ENCODE measurements at places on chromosomes 6 and 20.

DNA sequence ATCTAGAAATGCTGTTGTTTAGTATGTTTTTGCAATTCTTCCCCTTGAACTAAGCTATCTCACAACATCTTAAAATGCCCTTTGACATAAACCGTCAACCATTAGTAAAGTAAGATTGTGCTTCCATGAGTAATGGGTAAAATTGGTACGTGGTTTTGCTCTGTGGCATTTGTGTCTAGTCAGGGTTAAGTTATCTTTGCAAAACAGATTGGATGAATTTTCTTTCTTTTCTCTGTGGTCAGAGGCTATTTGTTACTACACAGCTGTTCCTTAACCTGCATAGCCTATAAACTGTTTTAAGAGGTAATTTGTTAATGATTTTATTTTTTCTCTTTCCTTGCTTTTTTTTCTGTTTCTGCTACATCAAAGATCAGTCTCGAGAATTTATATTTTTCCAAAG is 75.4 kb downstream of the RPP40 start:
- peak; percentile 67 for DNase-seq

DNA sequence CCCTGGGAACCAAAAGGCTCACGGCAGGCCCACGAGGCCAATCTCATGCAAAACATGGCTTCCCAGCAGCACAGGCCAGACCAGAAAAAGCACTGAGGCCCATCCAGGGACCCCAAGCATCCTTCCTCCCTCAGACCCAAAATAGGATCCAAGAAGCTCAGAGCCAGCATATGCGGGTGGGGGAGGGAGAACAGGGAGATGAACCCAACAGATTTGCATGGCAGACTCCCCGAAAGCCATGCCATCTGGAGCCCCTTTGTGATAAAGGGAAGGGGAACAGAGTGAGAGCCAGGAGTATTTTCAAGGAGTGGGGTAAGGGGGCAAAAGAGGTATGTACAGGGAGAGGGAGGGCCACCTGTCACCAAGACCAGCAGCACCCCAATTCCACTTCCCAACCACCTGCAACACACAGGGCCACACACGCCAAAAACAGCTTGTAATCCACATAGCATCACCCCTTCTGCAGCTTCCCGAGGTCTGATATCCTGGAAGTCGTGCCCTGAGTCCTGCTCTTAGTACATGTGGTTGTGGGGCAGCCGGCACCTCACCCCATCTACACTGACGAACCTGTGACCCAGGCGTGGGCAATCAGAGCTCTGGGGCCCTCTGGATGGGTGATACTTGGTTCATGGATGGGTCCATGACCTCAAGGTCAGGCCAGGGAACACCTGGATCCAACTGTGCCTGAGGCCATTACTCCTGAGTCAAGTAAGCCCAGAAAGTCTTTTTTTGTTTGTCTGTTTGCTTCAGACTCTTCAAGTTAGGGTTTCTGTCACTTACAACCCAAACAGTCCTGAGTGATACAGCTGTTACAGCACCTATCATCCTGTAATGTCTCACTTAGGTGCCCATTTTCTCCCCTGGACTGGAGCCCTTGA is 24.4 kb downstream of the PREX1 start:
- DNase-seq, result no peak

GRCh38 chr6:88004707-88005106 is 42.9 kb upstream of the SPACA1 start:
- no peak for DNase-seq

GRCh38 chr6:135014353-135014832 is 40.2 kb downstream of the HBS1L start:
- no peak for DNase-seq

- no peak for DNase-seq
These were observed 6.2 kb downstream of the GID8 start for GRCh38 chr20:62944184-62944583.

DNA sequence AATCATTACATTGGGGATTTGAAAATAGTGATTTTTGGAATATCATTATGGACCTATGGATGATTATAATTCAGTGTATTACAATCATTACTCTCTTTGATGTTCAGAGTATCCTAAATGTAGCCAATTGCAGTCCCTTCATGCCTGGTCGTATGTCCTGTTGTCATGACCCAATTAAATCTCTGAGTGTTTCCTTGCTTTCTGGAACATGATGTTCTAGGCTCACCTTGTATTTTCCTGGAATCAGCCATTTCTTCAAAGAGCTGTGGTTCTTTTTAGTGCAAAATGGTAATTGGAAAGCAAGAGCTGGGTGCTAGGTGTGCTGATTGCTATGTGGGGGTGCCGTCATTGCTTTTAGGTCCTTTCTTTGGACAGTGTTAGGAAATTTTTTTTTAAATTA is 100.7 kb upstream of the RNF24 start:
- no peak for DNase-seq

DNA sequence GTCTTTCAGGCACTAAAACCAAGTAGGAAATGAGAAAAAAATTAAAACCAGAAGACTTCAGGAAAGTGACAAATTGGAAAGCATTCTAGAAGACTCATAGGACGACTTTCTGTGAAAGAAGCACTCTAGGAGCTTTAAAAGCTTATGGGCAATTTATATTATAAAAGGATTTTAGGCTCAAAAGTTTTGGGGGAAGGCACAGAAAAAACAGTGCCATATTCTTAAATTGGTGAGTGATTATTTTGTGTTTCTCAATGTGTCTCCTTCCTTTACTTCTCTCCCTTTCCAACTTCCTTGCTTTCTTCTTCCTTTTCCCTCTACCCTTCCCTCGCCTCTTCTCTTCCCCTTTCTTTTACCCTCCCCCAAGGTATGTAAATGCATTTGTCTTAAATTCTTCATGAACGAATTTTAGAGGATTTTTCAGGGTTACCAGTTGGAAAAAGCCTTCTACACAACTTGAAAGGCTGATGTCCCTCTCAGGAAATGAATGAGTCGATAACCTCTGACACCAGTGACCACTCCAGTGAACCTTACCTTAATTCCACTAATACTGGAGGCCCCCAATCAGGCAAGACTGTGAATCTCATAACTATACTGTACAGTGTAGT is 2.6 kb upstream of the LIN28B start:
- DNase-seq, result no peak

- no peak for DNase-seq
These were observed 201.5 kb downstream of the FARS2 start for GRCh38 chr6:5462856-5463255.

DNA sequence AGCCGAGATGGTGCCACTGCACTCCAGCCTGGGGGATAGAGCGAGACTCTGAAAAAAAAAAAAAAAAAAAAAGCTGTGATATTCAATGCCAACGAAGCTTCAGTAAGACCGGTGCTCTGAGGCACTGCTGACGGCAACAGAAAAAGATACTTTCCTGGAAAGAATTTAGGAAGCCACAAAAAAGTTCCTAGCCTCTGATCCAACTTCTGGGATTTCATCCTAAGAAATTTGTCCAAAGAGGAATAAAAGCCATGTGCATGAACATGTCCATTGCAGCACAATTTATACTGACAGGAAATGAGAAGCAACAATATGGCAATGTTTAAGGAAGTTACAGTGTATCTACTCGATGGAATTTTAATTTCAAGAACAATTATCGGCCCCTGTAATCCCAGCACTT is 24.5 kb upstream of the CARMIL1 start:
- no peak for DNase-seq

DNA sequence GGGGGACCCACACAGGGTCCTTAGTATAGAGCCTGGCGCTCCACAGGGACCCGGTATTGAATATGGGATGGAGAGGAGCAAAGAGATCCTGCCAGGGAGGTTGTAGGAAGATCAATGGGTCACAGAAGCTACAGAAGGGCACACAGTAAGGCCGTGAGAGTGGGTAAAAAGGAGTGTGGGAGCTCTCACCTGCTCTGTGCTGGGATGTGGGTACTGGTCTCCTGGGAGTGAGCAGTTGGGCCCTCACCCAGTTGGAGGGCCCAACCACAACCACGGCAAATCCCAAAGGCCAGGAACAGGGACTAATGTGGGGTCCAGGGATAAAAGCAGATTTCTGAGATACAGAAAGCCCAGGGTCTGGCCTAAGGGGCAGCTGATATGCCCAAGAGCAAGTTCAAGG is 73.4 kb upstream of the RNF24 start:
- DNase-seq, result no peak

GRCh38 chr6:170355661-170356060 is 49.1 kb downstream of the FAM120B start:
- DNase-seq, result no peak

DNA sequence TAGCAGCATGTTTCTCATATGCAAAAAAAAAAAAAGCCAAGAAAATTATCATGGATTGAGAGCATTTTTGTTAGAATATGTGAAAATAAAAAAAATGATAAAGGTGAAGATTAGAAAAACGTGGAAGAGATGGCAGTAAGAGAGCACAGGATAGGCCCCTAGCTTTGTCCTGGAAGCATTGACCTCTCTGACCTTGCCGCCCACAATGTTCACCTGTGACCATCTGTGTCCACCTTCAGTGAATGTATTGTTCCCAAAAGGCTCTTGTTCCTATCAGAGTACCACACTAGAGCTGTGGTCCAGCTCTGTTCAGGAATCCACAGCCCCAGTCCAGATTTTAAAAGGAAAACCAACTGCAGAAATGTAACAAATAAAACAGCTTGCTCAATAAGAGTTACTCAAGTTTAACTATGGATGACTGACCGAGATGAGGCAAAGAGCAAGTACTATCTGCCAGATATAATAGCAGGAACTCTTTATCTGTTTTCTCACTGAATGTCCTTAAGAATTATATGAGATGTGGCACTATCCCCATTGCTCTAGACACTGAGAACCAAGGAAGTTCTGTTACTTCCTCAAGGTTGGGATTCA is 287.7 kb upstream of the STXBP5 start:
- no peak for DNase-seq

DNA sequence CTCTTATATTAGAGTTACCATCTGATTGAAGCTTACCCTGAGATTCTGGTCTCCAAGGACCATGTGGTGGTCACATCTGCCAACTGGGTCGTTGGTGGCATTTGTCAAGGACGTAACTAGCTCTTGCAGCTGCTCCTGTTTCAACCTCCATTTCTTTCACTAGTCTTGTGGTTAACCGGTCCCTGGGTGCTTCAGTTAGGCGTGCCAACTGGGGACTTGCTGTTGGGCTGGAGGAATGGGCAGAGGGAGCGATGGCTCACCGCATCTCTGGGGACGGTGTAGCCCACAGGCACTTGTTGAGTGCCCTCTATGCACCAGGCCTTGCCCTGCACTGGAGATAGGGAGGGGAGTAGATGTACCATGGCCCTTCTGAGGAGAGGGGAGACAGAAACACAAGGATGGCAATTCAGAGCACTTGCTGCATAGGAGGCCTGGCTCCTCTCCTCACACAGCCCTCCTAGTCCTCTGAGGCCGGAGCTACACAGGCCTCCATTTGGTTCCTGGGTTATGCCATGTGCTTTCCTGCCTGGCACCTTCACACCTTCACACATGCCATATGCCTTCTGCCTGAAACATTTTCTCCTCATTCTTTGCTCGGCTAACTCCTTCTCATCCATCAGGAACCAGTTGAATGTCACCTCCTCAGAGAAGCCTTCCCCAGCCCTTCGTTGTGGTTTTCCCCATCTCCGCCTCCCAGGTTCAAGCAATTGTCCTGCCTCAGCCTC is 20.0 kb upstream of the ASXL1 start:
- no peak for DNase-seq

- no peak for DNase-seq
These were observed 23.9 kb downstream of the PSMG4 start for GRCh38 chr6:3282476-3283236.

- peak; percentile 25 for DNase-seq
These were observed 335.7 kb downstream of the NRN1 start for GRCh38 chr6:5670811-5671561.

- DNase-seq, result no peak
These were observed 182.0 kb downstream of the COL21A1 start for GRCh38 chr6:56065408-56065807.

- no peak for DNase-seq
These were observed 94.6 kb upstream of the ENPP5 start for GRCh38 chr6:46265373-46265772.

- DNase-seq, result no peak
These were observed 10.9 kb upstream of the MBOAT1 start for GRCh38 chr6:20223141-20223540.

DNA sequence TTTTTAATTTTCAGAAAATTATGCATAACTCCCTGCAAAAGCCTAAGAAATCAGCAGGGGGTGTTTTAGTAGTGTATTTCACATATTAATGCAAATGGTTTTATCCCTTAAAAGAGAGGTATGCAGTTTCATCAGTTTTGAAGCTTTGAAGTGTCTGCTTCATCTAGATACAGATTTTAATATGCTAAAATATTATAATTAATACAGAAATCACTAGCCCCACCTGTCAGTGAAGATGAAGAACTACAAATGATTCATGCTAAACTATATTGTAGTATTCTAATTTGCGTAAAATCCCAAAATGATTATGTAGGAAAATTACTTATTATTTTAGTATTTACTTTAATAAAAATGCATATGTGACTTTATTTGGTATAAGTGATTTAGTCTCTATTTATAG is 2.9 kb upstream of the TFB1M start:
- DNase-seq, result peak; percentile 41

GRCh38 chr6:56671651-56672461 is 29.2 kb upstream of the DST start:
- DNase-seq, result no peak

DNA sequence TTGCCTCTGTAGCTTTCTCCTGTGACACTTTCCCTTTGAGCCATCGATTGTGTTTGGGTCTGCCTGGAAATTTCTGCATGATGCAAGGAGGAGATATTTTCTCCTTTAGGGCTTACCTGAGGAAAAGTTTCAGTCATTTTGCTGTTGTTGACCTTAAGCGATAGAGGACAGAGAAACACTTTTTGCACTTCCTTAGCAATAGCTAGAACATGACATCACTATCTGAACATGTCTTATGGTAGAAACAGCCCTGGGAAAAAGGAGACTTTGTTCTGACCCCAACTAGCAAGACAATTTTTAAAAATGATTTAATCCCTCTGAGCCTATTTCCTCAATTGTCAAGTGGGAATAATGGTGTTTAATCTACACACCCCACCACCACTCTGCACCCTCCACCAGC is 9.7 kb upstream of the FILIP1 start:
- DNase-seq, result no peak

GRCh38 chr6:16270178-16270794 is 31.9 kb downstream of the GMPR start:
- no peak for DNase-seq

Data from HCEC 1CT (cell line).